ENCODE measurements at places on chromosomes 6 and 20. TPM values are rescaled to one million over a fixed set of nuclear protein-coding genes. Genes with fewer than 3 reads are reported as not detected.

MOG gene
- not detected for total RNA-seq

MAN1A1 gene
- 22.0 TPM for total RNA-seq

TMEM217 gene
- total RNA-seq: 1.6 TPM

WFDC9 gene
- not detected for total RNA-seq

SLC52A3 gene
- total RNA-seq: not detected

UNC5CL gene
- 1.6 TPM for total RNA-seq

KIAA1755 gene
- not detected for total RNA-seq

FKBP1C gene
- total RNA-seq: 0.50 TPM

NRSN1 gene
- not detected for total RNA-seq

WFDC10B gene
- not detected for total RNA-seq

HCRTR2 gene
- total RNA-seq: not detected
